ENCODE measurements at places on chromosomes 5 and 9. TPM values are rescaled to one million over a fixed set of nuclear protein-coding genes. Genes with fewer than 3 reads are reported as not detected.

- DNase-seq: no peak
Measured at GRCh38 chr9:22483528-22484070, 37.0 kb downstream of the DMRTA1 start.

DNA sequence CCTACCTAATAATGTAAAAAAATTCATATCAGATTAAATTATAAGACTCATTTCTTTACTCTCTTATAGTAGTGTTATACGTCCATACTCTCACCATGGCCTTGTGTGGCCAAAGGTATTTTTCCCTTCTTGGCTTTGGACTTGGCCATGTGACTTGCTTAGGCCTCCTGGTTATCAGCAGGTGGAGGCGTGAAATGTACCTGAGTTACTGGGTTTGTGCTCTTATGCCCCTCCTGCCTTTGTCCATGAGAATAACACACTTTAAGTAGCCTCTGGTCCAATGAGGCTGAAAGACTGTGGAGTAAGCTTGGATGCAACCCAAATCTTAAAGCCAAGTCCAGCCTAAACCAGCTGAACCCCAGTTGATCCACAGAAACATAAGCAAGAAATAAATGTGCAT lies 68.7 kb downstream of the RETREG1 start:
- DNase-seq: no peak

The LTC4S gene
- total RNA-seq: 3.7 TPM

GRCh38 chr9:14423815-14424261 lies 109.9 kb upstream of the NFIB start:
- no peak for DNase-seq

- no peak for DNase-seq
Measured at GRCh38 chr9:13284011-13284410, 4.5 kb upstream of the MPDZ start.

- no peak for DNase-seq
Measured at GRCh38 chr5:31317665-31318064, 124.2 kb downstream of the CDH6 start.

- no peak for DNase-seq
Measured at GRCh38 chr9:29209748-29210291, 1636.5 kb upstream of the C9orf72 start.

The HMCN2 gene
- total RNA-seq: not detected

DNA sequence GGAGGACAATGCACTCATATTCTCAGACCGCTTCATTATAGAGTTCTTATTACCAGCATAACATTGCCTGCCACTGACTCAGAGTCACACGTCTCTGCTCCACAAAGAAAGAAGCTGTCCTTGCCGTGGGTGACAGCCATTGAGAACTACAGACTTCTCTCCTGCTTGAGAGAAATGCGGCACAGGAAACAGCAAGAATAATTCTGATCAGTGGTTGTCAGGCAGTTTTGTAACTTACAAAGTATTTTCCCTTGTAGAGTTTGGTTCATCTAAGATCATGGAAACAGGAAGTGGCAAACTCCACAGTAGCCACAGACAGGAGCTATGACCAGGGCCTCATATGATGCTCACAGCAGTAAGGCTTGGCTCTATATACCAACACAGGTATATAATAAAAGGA lies 47.0 kb downstream of the KCNV2 start:
- peak; percentile 82 for DNase-seq
